SHP77 treated with DMSO at 0.1 percent for 48 hours (cell line): ENCODE measurements at places on chromosomes 3 and 15.

GRCh38 chr3:54543446-54543845, 384.4 kb downstream of the LRTM1 start:
- DNase-seq: no peak

GRCh38 chr3:9793161-9793781, 389 bp downstream of the ARPC4 start:
- no peak for DNase-seq

DNA sequence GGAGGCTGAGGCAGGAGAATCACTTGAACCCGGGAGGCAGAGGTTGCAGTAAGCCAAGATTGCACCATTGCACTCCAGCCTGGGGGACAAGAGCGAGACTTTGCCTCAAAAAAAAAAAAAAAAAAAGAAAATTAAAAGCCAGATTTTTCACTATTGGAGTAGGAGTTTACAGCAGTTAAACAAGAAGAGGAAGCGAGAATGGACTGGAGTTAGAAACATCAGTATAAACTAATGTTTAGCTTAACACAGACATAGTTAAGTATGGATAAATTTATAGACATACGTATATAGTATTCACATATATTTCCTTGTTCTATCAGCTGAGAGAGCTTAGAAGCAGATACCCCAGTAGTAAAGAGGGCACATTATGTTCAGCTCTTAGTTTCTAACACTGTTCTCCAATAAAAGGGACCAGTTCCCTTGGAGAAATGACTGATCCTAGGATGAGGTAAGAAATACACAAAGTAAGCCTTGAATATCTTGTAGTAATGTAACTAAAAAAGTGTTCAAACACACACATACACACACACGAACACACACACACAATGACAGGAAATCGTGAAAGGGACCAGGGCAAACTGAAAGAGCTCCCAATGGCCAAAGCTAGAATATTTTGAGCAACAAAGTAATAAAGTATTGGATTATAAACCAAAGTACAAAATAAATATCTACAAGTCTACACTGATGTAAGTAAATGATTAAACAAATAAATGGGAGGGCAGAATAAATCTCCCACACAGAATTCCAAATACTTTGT, 25.1 kb downstream of the PIK3CB start:
- DNase-seq: no peak

DNA sequence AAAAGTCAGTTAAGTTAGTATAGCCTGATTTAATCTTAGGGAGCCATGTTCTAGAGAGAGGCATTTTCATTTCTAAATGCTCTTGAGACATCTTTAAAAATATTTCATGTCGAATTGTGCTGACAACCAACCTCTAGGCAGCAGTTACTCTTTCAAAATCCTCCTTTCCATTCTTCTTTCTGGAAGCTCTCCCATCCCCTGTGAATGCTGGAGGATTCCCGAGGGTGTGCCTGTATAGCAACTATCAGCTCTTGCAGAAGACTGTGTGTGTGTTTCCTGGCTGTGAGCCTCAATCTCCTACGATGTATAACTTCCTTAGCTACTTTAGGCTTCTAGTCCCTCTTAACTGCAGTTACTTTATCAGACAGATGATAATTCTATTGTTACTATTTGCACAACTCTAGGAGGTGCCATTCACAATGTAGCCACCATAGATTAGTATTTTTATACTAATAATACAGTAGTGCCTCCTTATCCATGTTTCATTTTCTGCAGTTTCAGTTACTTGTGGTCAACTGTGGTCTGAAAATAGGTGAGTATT, 250.3 kb downstream of the EDEM1 start:
- DNase-seq: no peak

DNA sequence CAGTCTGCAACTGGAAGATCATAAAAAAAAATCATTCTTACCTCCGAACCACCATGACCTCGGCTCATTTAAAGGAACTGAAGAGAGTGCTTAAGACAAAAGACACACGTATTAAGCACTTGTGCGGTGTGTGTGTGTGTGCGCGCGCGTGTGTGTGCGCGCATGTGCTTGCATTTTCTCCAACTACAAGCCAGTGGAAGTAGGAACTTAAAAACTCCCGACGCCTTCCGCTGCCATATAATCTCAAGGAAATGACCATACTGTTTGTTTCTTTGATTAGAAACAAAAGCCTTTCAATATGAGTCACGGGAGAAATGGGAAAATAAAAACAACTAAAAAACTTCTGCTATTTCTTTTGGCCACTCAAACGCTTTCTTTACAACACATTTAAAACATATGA, 32.4 kb downstream of the FRMD4B start:
- no peak for DNase-seq

DNA sequence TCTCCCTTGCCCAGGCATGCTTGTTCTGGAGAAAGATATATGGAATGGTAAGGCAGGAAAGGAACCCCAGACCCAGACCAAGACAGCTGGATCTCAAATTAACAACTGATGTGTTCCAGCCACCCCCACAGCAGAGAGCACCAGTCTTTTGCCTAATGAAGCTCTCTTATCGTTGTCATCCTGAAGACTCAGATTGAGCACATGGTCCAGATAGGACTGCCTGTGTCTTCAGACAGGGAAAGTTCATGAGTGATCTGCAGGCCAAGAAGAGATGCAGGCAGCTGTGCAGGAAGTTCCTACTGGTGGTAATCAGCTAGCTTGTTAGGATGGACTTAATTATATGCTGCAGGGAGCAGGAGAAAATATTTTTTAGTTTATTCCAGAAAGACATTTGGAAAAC, 53.3 kb downstream of the PPP2R3A start:
- DNase-seq: no peak
